Left kidney (tissue), 8 donors: ENCODE measurements at places on chromosomes 2 and 18.

DNA sequence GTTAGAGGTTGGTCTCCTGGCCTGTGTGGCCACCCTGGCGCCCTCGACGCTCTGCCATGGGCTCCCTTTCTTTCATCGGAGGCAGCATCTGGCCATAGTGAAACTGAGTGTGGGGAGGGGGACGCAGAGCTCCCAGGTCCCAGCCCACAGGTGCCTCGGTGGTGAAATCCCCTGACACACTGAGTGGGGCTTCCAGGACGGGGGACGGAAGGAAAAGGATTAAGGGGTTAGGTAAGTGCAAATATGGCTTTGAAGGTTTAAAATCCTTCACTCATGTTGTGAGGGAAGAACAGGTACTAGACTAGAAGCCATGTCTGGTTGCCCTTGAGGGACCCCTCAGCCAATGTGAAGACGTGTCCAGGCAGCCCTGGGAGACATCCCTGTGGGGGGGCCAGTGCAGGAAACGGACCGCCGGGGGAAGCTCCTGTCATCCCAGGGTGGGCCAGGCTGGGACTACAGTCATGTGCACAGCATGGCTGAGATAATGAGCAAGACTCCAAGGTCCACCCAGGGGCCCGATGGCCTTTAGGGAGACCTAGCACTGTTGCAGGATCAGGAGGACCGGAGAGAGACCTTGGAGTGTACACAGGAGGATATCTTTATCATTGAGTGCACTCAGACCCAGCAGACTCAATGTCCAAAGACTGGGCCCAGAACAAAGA is 36.3 kb downstream of the RTP5 start:
- DNase-seq: no peak

DNA sequence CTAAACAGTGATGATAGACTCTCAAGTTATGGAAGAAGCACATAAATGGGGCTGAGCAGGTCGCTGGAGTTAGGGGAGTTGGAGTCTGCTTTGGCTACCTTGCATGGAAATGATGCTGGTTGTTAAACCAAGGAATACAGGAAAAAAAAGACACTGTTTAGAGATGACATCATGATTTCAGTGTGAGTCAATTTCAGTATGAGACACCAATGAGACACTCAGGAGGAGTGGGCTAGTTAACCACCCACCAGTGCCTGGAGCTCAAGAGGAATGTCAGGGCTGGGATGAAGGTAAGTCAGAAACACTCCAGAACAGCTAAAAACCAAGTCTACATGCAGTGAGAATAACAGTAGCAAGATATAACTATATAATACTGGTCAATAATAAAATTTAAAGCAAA is 303.6 kb downstream of the SOX11 start:
- DNase-seq: no peak

DNA sequence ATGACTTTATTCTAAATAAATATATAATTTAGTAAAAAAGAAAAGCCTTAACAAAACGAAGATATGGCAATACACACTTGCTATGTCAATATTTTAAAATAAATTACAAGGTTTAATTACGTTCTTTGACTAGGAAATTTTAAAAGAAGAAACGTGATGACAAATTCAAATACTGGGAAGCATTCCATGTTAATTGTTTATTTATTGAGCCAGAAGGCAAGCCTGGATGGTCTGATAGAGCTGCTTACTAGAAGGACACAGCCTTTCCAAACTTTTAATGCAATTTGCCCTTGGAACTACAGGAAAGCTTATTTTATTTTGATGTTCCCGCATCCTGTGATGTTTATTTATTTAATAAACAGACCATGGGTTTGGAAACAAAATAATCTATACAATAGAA is 33.4 kb upstream of the DSEL start:
- DNase-seq: no peak

DNA sequence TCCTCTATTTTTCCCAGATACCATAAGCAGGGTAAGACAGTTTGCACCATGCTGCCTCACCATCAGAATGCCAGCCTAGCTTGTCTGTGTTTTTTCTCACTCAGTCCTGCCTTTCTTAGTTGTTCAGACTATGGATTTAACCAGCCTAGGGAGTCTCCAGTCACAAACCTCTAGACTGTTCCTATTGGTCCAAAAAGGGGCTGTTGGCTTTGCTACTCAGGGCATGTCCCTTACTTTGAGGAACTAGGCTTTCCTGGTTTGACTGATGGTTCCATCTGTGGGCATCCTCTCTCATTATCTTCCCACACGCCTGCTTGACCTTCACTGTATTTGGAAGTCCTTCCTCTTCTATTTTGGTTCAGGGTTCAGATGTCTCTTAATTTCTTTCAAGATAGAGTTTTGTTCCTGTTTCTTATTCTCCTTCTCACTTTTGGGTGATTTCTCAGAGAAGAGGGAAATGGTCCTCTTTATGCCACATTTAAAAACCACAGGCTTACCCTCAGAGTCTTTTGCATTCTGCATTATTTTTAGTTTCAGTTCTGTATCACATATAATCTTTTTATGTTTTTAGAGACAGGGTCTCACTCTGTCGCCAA is 31.3 kb upstream of the TMEM131 start:
- DNase-seq: no peak

GRCh38 chr2:112938904-112939303 is 27.9 kb downstream of the IL37 start:
- no peak for DNase-seq

- no peak for DNase-seq
Measured at GRCh38 chr2:155842103-155842502, 490.4 kb downstream of the NR4A2 start.

GRCh38 chr2:200795028-200795440 is 16.7 kb upstream of the BZW1 start:
- no peak for DNase-seq

DNA sequence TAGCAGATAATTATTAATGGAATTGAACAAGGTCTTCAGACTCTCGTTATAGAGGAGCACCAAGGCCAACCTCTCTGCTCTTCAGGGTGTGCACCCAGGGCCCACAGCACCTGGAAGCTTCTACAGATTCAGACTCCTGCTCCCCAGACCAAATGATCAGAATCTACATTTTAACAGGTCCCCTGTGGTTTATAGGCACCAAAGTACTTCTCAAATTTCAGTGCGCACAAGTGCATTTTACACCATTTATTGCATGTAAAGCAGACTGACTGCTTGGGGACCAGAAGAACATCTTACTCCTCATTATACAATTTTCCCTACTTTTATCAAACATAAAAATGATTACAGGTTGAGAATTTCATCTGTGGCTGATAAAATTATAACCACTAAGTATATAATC is 163.9 kb downstream of the COL4A4 start:
- DNase-seq: no peak

DNA sequence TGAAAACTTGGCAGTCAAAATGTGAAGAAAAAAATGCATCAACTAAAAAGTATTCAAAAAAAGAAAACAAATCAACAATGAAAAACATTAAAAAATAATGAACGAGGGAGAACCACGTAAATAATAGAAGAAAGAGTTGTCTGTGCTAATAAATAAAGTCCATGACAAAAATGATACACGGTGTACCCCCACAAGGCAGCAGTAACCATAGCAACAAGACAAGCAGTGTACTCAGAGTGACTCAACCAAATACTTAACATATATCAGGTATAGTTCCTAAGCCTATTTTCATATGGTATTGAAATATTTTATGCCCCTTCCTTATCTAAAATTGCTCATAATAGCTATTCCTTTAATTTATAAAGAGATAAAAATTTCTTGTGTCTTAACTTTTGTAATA is 162.3 kb upstream of the TMEM200C start:
- DNase-seq: no peak

DNA sequence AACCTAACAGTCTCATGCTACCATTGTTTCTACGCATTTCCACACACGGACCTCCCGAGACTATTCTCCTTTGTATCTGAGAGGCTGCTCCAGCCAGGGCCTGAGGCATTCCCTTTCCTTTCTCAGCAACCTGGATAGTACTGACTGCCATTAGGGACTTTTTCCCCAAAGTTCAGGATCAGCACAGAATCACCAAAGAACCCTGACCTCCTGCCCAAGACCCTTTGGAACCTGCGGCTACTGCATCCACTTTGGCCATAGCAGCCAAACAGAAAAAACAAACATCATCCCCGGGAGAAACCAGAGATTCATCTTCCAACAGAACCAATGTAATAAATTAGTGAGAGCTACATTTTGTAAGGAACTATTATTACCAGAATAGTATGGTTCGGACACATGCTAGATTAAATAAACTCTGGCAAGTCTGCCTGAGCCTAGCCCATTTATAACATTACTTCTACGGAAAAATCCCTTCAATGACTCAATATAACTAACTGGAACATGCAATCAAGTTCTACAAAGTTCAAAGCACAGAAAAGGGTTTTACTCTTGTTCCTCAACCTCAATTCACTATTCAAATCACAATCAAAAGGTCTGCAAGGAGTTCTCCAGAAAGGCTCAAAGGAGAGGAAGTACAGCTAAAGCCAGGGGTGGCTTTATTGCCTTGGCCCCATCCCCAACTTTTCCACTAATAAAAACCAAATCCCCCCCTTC is 51.8 kb downstream of the LPIN2 start:
- no peak for DNase-seq

DNA sequence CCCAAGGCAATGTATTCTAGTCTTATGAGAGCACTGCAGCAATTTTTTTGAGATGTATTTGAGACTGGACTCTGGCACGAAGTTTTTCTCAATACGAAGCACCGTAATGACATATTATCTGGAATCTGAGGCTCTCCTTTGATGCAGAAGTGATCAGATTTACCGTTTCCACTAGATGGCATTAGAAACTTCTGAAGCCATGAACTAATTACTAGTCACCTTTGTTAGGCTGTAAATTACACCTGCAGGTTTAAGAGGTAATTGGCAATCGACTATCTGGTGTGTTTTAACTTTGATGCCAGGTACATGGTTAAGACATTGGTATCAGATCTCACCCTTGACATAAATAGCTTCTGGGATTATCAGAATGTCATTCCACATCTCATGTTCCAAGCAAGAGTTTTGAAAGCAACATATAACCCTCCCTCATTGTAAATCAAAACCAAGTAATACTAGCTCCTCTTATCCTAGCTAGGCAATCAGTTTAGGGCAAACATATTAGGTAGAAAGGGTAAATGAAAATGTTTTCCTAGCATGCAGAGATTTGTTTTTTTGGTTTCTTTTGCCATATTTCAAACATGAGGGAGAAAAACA is 254.6 kb upstream of the SPRED2 start:
- DNase-seq: no peak

DNA sequence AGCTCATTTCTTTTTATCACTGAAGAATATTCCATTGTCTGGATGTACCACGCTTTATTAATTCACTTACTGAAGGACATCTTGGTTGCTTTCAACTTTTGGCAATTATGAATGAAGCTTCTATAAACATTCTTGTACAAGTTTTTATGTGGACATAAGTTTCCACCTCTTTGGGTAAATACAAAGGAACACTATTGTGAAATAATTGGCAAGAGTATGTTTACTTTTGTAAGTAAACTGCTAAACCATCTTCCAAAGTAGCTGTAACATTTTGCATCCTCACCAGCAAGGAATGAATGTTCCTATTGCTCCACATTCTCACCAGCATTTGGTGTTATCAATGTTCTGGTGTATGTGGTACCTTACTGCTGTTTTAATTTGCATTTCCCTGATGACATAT is 15.8 kb upstream of the VWC2L start:
- DNase-seq: no peak

- no peak for DNase-seq
Measured at GRCh38 chr2:218329027-218329825, 27.4 kb upstream of the CATIP start.

- no peak for DNase-seq
Measured at GRCh38 chr2:128654408-128654807, 335.7 kb upstream of the HS6ST1 start.

DNA sequence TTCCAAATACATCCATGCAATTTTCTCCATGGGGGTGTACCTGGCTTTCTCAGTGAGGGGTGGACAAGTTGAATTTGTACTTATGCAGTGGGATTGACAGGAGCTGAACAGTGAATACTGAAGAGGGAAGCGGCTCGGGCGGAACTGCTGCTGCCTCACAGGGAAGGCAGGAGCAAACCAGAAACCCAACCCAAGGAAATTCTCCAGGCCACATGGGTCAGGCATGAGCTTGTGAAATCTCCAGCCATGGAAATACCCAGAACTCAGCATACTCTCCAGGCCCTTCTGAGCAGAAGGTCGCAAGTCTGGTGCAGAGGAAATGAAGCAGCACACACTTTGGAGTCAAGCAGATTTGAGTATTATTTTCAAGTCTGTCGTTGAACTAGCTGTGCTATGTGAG is 26.5 kb upstream of the INO80C start:
- no peak for DNase-seq

DNA sequence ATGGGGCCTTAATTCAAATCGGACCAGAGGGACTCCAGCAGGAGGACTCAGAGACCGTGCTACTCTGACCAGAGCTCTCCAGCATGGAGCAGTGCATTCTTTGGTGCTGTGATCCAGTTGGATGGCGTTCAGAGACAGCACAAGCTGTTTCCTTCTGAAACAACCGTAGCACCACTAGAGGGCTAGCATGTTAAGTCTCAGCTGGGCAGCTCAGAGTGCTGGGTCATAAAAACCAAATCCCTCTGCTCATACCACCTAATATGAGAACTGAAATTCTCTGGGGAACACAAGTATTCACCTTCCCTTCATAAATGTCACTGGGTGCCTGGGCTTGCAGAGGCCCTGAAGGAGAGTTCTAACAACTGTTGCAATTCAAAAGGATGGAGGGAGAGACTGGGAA is 97.7 kb upstream of the TFCP2L1 start:
- no peak for DNase-seq

DNA sequence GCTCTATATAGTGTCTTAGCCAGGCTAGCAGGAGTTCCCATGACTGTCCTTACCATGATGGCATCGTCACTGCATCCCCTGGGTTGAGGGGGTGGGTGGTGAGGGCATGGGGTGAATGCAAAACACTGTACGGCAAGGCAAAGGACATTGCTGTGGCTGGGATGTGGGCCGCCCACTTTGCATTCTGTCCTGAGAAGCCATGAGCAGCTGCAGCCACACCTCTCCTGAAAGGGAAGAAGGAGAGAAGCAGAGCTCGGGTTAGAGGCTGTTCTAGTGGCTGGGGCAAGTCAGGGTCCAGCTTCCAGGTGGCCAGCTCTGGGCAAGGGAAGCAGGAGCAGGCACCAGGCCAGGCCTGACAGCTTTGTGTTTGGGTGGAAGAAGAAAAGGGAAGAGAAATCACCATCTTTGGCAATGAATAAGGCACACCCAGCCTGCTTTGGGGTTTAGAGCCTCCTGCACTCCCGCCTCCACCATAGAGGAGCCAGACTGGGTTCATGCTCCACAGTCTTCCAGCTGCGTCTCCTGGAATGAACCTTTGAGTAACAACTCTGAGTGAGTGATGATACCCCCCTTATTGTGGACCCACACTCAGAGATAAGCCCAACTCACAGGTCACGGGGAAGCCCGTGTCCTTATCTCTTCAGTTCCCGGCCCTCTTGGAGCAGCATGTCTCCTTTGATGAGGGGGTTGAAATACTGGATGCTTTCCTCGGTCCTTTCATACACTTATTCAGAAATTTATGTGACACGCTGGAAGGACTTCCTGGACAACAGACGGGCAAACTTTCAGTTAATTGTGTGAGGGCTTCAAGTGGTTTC is 63.4 kb downstream of the INPP4A start:
- no peak for DNase-seq

GRCh38 chr2:194621945-194622344 is 1035.1 kb upstream of the SLC39A10 start:
- DNase-seq: no peak

- DNase-seq: no peak
Measured at GRCh38 chr2:168278424-168278888, 31.1 kb upstream of the STK39 start.

- DNase-seq: no peak
Measured at GRCh38 chr2:175187378-175187777, 5.9 kb upstream of the ATP5MC3 start.

GRCh38 chr2:111665011-111665410 is 219.0 kb downstream of the ANAPC1 start:
- no peak for DNase-seq
